ENCODE measurements at places on chromosomes 1 and 21.
A peak's percentile ranks its signal among the peaks of the same experiment; 100 is the strongest.

- DNase-seq: no peak
Observed at GRCh38 chr1:186798960-186799688, 29.6 kb upstream of the PLA2G4A start.

DNA sequence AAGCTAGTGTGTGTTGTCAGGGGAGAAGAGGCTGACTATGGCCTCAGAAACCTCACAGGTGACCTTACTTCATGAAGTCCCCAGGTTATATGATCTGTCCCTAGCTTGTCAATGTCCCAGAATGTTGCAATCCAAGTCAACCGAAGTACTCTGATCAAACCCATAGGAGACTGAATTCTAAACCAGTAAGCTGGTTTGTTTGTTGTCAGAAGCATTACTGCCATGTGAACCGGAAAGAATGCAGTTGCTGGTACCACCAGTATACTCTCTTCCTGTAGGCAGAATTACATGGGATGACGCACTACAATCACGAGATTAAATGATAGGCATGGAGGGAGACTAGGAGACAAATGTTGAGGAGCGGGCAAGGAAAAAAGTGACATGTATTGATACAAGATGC lies 26.1 kb upstream of the MAN1A2 start:
- DNase-seq: no peak

- DNase-seq: no peak
Observed at GRCh38 chr21:45613881-45614280, 29.6 kb upstream of the PCBP3 start.

- DNase-seq: no peak
Observed at GRCh38 chr1:182374101-182374834, 17.3 kb downstream of the GLUL start.

DNA sequence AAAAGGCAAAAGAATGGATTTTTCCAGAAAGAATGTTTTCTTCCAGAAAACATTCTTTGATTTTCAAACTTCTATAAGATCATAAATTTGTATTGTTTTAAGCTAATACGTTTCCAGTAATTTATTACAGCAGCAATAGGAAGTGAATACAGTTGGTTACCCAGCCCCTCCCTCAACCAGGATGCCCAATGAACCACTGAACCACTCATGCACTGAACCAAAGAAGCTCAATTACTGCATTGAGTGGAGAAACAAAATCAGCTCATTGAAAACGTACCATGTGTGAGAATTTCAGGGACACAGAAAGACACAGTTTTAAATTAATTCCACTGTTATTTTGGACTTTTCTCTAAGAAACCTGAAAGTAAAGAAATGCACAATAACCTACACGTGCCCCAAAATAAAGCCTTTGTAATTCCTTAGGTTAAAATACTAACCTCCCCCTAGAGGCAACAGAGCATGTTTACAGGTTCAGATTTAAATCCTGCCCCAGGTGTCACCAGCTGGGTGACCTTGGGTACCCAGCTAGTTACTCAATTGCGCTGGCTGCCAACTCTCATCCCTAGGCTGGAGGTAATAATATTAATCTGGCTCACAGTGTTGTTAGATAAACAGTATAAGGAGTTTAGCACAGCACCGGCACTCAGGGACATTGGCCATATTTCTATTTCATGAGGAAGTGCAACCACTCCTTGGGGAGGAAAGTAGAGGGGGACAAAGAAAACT lies 111.7 kb downstream of the NMNAT2 start:
- no peak for DNase-seq

- DNase-seq: peak; percentile 86
Observed at GRCh38 chr1:91844862-91845528, 41.0 kb downstream of the TGFBR3 start.

- no peak for DNase-seq
Observed at GRCh38 chr1:211341999-211342398, 15.4 kb downstream of the TRAF5 start.

DNA sequence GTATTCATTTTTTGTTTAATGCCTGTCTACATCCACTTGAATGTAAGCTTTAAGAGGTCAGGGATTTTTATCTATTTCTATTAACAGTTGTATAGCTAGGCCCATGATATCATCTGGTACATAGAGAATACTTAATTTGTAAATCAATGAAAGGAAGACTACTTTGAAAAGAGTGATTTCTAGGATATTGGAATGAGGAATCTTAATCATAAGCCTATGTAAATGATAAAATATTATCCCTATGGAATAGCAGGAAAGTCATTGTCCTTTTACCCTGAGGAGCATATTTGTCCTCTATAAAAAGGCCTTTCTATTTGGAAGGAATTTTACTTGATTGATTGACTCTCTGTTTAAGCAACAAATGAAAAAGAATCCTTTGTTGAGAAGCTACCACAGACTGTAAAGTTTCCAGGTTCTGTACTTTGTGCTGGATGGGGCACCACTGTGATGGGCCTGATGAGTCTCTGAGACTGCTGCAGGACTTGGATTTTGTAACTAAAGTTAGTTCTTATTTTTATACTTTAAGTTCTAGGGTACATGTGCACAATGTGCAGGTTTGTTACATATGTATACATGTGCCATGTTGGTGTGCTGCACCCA lies 53.8 kb downstream of the MAST2 start:
- DNase-seq: no peak

GRCh38 chr1:192518700-192519099 lies 56.9 kb upstream of the RGS1 start:
- DNase-seq: no peak

- no peak for DNase-seq
Observed at GRCh38 chr1:227828786-227829185, 13.3 kb downstream of the PRSS38 start.

DNA sequence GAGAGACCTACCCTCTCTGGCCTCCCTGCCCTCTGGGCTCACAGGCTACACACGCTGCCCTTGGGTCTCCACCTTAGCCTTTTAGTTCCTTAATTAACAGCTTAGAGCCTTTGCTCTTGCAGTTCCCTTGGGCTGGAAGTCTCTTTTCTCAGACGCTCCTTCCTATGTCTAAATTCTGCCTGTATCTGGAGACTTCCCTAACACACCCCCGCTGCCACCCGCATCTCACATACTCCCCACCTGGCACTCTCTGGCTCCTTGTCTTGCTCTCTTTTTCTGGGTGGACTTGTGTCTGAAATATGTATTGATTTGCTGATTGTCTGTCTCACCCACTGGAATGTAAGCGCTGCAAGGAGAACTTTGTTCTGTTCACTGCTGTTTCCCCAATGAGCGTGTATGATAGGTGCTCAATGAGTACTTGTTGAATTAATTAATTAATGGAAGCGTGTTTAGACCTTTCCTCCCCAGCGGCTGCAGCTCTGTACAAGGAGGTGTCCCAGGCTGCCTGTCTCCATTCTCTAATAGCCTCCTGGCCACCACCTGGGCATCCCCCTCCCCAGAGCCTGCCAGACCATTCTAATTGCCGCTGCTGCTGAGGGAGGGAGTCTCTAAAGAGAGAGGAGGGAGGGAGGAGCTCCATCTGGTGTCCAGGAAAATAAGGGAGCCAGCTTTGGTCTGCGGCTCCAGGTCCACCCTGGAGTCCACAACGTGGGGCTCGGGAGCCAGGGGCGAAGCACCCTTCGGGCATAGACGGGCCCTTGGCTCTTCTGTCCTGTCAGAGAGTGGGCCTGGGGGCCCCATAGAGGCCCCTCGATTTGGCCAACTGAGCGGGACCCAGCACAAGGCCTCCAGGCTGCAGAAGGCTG lies 95.4 kb downstream of the RNF220 start:
- no peak for DNase-seq

GRCh38 chr1:246753670-246754535 lies 29.7 kb downstream of the SCCPDH start:
- DNase-seq: peak; percentile 69

GRCh38 chr1:8073112-8073855 lies 47.2 kb upstream of the ERRFI1 start:
- no peak for DNase-seq

GRCh38 chr1:17207046-17207445 lies 2.1 kb downstream of the PADI1 start:
- peak; percentile 59 for DNase-seq

GRCh38 chr1:234942012-234942332 lies 186.7 kb downstream of the TOMM20 start:
- no peak for DNase-seq

DNA sequence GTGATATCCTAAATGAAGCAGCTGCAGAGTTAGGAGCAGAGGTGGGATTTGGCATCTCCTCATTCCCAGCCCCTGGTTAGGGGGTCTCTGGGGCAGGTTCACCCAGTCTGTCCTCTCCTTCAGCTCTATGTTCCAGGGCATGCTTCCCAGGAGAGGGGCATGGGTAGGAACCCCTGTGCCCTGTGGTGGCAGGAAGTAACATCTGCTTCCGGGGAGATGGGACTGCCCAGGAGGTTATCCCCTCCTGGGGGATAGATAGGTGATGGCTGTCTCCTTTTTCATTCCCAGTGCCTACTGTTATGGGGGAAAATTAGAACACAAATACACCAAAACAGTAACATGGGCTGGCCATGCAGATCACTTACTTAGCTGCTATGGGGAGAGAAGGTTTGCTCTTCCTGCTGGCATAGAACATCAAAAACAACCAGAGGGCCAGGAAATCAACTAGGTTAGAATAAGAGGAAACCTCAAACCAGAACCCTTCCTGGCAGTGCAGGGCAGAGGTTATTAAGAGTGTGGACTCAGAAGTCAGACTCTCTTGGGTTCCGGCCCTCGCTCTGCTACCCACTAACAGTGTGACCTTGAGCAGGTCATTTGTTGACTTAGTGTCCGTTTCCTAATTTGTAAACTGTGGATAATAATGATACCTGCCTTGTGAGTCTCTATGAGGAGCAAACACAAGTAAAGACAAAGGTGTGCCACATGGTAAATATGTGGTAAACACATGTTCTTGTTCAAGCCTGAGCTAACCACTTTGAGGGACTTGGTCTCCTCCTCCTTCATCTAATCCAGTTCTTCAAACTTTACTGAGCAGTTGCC lies 157.8 kb upstream of the JUN start:
- DNase-seq: no peak

DNA sequence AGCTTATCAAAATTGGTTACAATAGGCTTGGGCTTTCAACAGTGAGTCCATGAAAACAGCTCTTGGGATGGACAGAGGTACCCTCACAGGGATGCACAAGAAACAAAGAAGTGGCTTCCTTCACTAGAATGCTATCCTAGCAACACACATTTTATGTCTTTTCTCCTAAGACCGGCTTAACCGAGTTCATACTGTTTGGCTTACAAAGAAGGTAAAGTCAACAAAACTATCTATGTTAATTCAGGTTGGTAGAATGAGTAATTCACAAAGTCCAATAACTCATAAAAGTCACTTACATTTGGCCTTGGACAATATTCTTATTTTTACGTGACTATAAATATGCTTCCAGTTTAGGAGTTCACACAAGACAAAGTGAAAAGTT lies 9.0 kb downstream of the ERG start:
- no peak for DNase-seq

GRCh38 chr1:17276568-17276967 lies 27.7 kb downstream of the PADI3 start:
- DNase-seq: no peak

DNA sequence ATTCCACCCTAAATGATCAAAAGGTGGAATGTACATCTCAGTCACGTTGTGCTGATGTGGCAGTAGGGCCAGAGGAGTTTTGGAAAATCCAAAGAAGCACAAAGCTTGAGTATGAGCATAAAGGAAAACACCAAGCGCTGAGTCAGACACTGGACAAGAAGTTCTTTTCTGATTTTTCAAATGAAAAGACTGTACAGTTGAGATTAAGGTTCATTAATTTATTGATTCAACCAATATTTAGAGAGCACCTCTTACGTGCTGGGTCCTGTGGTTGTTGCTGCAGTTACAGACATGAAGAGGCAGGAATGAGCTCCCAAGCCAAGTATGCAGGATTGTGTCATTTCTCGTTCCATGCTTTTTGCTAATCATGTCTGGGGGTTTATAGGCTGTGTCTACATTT lies 28.9 kb upstream of the APP start:
- DNase-seq: no peak

- no peak for DNase-seq
Observed at GRCh38 chr1:22971611-22972405, 858 bp downstream of the LACTBL1 start.

DNA sequence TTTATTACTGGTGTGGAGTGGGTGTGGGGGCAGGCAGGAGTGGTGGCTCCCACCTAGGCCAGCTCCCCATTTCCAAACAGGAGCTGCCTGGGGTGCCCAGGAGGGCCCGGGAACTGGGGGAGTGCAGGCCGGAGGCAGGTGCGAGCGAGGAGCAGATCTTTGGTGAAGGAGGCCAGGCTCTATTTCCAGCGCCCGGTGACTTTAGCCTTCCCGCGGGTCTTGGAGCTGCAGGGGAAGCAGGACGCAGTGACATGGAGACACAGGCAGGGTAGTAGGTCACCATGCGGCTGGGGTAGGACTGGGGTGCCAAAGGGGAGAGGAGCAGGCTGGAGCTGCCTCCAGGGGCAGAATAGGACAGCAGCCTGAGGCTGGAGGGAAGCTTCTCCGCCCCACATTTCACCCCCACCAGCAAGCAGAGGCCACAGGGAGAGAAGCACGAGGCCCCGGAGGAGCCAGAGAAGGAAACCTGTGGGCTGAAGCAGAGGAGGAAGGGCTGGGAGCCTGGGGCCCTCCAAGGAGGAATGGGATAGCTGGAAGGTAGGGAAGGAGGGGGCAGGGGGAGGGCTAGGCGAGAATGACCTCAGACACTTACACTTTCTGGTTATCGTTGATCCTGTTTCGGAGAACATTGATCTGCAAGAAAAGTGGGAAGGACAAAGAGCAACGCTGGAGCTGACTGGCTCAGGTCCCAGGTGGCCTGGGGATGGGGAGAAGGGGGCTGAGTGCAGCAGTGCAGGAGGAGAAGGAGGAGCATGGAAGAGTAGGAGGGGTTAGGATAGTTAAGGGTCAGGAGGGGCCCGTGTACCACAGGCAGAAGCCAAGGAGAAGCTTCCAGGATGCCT lies 18.2 kb downstream of the TNNT2 start:
- no peak for DNase-seq

DNA sequence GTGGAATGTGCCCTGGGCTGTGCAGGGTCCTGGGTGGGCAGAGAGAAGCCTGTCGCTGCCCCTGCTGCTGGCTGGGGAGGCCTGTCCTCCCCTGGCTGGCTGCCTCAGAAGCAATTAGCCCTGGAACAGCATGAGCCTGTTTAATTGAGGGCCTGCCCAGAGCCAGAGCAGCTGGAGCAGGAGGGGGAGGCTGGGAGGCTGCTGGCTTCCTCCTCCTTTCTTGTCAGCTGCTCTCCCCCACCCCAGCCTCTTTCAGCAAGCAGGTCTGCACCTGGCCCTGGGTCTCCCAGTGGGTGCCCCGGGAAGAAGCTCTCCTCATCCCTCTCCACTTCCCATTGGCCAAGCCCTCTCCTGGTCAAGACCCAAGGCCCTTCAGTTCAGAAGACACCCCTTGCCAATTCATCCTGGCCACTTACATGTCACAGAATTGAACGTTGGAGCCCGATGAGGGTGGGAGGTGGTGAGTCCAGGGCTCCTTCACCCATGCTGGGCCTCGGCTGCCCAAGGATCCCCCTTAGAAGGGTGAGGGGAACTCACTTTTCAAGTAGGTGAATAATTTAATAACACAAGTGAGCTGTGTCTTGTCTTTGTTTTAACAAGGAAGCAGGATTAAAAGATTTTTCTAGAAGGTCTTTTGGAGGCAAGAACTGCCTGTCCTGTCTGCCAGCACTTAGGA lies 13.2 kb downstream of the AMPD2 start:
- DNase-seq: peak; percentile 67

- DNase-seq: no peak
Observed at GRCh38 chr1:81453971-81454370, 346.8 kb upstream of the ADGRL2 start.
